ENCODE measurements at places on chromosomes 6 and 20.

DNA sequence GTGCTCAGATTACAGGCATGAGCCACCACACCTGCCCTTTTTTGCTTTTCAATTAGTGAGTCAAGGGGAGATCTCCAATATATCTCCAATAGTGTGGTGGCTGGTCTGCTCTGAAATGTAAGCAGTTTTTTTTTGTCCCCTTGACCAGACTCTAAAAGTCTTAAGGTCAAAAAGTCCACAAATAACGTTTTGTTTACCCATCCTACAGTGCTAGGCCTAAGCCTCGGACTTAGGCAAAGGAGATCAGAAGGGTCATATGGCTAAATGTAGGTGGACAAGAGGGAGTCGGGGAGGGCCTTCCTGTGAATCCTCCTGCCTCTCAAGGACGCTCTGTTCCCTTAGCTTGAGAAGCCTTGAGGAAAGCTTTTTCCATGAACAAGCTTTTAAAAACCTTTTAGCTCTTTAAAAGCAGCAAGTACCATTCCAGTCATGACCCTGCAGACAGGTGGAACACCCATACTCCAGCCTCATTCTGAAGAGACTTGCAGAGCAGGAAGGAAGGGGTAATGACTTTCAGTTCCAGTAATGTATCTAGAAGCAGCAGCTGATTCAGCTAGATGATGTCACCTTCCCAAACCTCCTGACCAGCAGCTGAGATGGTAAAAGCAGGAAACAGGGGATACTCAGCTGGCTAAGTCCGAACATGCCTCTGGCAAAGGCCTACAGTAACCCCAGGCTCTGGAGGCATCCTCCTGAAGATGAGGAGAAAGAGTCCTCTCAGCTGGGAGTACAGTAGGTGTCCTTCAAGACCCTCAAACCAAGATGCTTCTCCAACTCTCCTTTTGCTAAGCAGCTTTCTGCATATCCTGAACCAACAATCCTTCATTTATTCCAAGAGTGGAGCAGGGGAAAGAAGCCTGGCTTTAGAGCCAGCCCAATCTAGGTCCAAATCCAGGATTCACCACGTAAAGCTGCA, 23.6 kb downstream of the BCL2L1 start:
- peak; percentile 80 for DNase-seq

GRCh38 chr20:10553326-10553984, 118.3 kb downstream of the SLX4IP start:
- DNase-seq, result peak; percentile 83

GRCh38 chr20:11296951-11297350, 620.7 kb upstream of the BTBD3 start:
- no peak for DNase-seq

DNA sequence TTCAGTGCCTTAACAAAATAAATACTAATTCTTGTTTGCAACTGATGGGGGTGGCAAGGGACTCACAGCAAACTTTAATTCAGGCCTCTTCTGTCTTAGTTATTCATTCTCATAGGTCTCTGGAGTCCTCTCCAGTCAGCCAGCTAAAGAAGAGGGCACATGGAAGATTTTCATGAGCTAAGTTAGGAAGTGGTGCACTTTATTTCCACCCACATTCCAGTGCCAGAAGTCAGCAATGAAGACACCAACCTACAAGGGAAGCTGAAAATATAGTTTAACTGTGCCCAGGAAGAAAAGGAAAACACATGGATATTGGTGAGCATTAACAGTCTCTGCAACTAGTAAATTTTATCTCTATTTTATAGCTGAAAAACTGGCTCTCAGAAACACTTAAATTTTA, 16.7 kb upstream of the IRAK1BP1 start:
- DNase-seq, result no peak

DNA sequence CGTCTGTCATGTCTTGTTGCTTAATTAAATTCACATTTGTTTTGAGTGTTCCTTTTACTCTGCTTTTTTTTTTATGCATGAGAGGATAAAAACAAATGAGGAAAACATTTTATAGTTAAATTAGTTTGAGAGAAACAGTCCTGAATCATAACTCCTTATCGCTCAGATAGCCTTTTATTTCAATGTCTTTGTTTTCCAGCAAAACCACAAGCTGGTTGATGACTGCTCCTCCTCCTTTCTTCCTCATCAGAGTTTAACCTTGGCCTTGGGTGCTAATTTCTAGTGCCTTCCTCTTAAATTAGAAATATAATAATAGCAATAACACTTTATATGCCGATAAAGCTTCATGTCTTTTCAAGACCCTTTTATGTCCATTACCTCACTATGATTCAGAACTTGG, 3.1 kb downstream of the NOX3 start:
- DNase-seq, result no peak

- DNase-seq, result no peak
Observed at GRCh38 chr20:20795721-20796120, 83.3 kb upstream of the RALGAPA2 start.

DNA sequence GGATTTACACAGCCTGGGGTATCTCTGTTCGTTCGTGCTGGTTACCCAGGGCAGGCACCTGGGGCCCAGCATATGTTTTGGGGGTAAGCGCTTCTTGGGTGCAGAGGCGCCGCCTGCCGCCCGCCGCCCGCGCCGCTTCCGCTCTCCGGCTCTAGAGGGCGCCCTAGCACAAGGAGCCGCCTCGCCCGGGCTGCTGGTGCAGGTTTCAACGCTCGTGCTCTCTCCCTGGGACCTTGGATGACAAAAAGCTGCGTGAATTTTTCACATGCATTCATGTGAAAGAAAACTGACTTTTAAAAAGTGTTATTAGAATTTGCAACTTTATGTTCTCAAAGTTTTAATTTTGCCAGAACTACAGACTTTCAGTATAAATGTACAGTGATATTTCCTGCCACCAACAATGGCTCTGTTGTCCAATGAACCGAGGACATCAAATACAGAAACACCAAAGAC, 32.5 kb downstream of the PRR18 start:
- DNase-seq, result peak; percentile 49

- DNase-seq, result no peak
Observed at GRCh38 chr6:133441491-133441890, 200.3 kb downstream of the EYA4 start.

GRCh38 chr6:147095316-147095715, 108.9 kb upstream of the STXBP5 start:
- no peak for DNase-seq

GRCh38 chr20:57243480-57244220, 22.8 kb downstream of the BMP7 start:
- DNase-seq, result no peak

DNA sequence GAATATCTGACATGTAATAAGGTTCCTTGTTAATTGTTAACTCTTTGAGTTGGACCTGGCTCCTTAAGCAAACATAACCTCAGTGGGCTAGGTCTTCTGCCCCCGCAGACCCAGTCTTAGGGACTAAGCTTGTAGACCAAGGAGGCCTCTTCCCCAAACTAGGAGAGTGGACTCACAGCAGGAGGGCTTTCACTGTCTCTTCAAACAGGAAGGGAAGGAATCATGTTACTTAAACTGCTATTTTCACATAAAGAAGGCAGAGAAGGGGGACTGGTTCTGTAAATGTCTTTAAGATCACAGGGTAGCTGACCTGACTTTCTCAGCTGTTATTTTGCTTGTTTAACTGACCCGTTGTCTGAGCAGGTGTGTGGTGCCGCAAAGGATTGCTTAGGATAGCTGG, 34.9 kb upstream of the PRDM1 start:
- DNase-seq, result peak; percentile 23

- no peak for DNase-seq
Observed at GRCh38 chr20:9454791-9455190, 59.6 kb upstream of the LAMP5 start.

- no peak for DNase-seq
Observed at GRCh38 chr20:63618291-63618980, 8.5 kb downstream of the GMEB2 start.
